Adrenal gland (tissue), 19 donors: ENCODE measurements at places on chromosomes 2 and 18. TPM values are rescaled to one million over a fixed set of nuclear protein-coding genes. Genes with fewer than 3 reads are reported as not detected.

DNA sequence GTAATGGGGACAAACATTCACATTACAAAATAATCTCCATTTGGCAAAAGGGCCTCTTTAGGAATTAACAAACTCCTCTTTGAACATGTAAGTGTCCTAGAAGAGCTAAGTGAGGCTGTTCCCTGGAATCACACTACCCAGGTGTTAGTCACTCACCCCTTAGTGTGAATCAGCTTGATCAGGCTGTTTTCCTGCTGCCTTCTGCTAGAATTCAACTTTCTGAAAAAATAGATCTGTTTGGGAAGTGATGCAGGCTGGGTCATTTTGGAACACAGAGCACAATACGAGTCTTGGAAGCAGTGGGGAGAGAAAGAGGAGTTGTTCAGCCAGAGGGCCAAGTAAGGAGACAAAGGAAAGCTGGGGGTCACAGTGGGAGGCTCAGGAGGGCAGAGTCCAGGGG is 40.0 kb downstream of the TTC32 start:
- no peak for DNase-seq

DNA sequence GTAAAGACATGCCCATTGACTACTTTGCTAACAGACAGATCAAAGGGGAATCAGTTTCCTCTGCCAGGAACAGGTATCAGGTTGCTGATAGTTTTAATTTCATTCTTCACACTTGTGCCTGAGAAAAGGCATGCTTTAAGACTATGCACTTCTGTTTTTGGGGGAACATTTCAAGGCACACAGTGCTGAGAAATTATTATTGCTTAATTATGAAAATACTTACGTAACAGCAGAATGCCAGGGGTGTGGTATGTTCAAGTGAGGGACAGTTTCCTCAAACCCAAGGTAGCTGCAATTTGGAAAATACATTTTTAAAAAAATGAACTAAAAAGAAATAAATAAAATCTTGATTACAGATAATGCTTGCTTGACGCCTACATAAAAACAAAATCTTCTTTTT is 1746.1 kb upstream of the PIK3C3 start:
- DNase-seq, result no peak

DNA sequence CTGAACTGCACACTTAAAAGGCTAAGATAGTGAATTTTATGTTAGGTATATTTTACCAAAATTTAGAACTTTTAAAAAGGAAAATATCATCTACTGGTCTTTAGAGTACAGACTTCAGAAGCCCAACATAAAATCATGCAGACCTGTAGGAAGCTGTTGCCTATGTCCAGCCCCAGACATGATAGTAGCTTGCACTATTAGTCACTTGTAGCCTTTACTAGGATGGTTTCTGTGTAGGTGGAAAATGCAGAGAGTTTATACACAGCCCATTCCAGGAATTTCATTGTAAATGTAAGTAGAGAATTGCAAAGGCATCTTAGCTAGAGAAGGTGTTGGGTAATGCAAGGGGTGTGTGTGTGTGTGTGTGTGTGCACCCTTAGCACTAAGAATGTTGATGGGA is 640.2 kb downstream of the RNF144A start:
- no peak for DNase-seq

GRCh38 chr2:230413479-230413878 is 2.5 kb upstream of the SP100 start:
- no peak for DNase-seq

The GAREM1 gene
- polyA plus RNA-seq, result 3.5 TPM

The NGEF gene
- polyA plus RNA-seq, result 28.5 TPM

The NOL4 gene
- 2.1 TPM for polyA plus RNA-seq
